Astrocyte of the spinal cord (primary cell): ENCODE measurements at places on chromosomes 6 and 20.

DNA sequence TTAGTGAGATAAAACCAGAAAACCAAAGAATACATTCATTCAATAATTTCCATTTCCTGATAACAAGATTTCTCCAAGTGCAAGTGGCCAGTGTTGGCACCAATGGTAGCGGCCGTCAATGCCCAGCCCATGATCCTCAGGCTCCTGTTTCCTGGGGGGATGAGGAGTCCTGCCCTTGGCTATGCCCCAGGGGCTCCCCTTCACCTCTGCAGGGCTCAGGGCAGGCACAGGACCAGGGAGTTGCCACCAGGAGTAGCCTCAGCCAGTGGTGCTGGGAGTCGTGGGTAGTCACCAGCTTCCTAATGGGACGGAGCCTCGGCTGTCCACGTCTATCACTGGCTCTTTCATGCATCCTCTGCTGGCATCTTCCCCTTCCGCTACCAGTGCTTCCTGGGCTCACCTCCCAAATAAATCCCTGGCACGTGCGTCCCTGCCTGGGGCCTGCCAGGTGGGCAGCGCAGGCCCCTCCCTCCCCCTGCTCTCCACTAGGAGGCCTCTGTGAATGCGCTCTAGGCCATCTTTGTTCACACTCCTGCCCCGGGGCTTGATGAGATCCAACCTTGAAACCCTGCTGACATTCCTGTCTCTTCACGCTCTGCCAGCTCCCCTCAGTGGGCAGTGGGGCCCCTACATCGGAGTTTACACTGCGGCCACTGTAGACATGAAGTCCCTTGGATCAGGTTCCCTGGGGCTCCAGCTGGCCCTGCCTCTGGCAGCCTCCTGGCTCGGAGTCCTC is 215.7 kb downstream of the SYNDIG1 start:
- DNase-seq, result no peak

- peak; percentile 24 for DNase-seq
These were observed 45.6 kb downstream of the EYA4 start for GRCh38 chr6:133286765-133287164.

- DNase-seq, result peak; percentile 51
These were observed 494.7 kb upstream of the MARCKS start for GRCh38 chr6:113362301-113363047.

DNA sequence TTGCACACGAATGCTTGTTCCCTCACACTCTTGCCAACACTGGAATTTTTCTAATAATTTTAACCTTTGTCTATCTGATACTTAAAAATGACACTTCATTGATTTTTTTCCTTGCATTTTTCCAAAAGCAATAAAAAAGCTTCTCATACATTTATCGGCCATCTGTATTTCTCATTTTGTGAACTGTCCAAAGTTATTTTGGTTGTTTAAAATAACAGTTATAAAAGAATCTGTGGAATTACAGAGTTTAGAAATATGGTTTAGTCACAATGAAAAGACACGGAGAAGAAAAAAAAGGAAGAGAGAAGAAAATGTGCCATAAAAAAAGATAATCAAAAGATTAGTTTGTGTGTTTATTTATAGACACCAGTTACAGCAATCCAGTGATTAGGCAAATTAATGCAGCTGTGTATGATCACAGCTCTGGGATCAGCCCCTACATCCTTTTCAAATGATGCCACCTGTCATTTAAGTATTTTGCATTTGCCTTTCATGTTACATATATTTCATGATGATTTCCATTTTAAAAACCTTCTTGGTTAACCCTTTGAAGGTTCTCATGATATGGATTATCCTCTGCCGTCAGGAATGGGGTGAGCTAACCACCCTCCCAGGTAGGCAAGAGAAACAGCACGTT is 171.7 kb downstream of the BACH2 start:
- no peak for DNase-seq

DNA sequence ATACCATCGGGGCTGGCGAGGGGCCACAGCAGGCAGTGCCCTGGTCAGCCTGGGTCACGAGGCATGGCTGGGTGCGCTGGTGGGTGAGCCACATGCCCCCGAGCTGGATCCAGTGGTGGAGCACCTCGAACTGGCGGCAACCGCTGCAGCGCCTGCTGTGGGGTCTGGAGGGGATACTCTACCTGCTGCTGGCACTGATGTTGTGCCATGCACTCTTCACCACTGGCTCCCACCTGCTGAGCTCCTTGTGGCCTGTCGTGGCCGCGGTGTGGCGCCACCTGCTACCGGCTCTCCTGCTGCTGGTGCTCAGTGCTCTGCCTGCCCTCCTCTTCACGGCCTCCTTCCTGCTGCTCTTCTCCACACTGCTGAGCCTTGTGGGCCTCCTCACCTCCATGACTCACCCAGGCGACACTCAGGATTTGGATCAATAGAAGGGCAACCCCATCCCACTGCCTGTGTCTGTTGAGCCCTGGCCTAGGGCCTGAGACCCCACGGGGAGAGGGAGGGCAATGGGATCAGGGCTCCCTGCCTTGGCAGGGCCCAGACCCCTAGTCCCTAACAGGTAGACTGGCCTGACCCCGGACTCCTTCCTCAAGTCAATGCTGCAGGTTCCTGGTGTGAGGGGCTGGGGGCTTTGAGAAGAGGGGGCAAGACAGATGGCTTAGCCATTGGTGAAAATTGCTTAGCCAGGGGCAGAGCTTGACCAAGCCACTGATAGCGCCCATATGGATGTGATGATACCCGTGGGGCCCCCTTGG is 598 bp downstream of the TMEM239 start:
- DNase-seq, result no peak

DNA sequence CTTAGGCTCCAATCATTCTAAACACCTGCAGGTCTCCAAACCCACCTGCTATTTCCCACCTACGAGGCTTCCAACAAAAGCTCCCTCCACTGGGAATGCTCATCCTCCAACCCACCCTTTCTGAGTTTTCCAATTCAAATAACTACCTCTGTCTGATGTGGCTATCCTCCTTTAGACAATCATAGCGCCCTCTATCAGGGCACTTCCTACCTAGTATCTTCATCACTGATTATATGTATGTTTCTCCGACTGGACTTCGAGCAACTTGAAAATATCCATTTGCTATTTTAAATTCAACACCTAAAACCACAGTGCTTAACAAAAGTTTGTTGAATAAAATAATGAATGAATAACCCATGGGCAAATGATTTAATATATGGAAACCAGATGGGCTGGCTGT is 41.3 kb downstream of the MTFR2 start:
- no peak for DNase-seq

DNA sequence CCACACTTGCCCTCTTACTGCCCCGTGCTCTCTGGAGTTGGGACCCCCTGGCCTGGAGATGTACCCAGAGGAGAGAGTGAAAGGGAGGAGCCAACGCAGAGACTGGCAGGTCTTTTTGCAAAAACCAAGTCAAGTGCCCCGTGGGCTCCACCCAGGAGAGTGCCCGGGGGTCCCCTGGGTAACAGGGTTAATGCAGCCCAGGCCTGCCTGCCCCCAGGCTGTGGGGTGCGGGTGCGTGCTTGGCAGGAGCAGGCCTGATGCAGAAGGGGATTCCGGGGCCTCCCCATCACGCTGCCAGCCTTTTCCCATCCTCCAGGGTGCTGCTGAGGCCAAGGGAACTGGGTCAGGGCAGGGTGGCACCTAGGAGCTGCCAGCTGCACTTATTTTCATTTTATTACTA is 184.4 kb downstream of the ERMARD start:
- DNase-seq, result no peak

- DNase-seq, result no peak
These were observed 80.7 kb downstream of the RREB1 start for GRCh38 chr6:7188492-7188891.

DNA sequence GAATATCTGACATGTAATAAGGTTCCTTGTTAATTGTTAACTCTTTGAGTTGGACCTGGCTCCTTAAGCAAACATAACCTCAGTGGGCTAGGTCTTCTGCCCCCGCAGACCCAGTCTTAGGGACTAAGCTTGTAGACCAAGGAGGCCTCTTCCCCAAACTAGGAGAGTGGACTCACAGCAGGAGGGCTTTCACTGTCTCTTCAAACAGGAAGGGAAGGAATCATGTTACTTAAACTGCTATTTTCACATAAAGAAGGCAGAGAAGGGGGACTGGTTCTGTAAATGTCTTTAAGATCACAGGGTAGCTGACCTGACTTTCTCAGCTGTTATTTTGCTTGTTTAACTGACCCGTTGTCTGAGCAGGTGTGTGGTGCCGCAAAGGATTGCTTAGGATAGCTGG is 34.9 kb upstream of the PRDM1 start:
- no peak for DNase-seq

DNA sequence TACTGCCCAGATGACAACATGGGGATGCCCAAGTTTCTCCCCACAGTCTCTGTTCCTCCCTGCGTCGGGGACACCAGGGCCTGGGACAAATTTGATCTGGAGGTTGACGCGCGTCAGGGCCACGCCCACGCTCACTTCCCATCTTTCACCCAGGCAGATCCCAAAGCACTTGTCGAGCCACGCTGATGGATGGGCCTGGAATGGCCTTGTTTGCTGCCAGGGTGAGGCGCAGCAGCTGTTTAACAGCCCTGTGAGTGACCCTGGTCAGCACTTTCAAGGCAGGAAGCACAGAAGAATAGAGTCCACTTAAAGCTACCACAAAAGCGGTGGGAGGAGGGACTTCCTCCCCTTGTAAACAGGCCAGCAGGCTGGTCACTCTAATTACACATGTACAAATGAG is 324.7 kb upstream of the JARID2 start:
- DNase-seq, result no peak

- DNase-seq, result no peak
These were observed 118.7 kb upstream of the HMGN3 start for GRCh38 chr6:79353226-79353625.

DNA sequence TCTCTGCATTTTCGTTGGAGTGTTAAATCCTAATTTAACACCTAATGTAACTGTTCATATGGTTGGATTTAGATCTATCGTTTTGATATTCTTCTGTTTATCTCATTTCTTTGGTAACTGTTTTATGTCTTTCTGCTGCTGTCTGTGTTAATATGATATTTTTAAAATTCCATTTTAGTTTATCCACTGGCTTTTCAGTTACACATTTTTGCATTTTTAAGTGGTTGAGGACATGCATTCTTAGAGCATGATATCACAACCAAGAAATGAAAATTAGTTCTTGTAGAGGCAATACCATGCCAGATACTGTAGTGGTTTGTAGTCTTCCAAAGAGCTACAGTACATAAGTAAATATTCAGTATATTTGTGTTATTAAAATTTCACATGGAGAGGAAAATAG is 58.6 kb downstream of the LIN28B start:
- DNase-seq, result peak; percentile 67

GRCh38 chr20:58421497-58421850 is 32.4 kb downstream of the VAPB start:
- DNase-seq, result no peak

- no peak for DNase-seq
These were observed 1060.3 kb upstream of the CITED2 start for GRCh38 chr6:140434761-140435160.
